ENCODE measurements at places on chromosomes 5 and 9. TPM values are rescaled to one million over a fixed set of nuclear protein-coding genes. Genes with fewer than 3 reads are reported as not detected.

Gene DMGDH
- polyA plus RNA-seq = not detected

Gene BARHL1
- polyA plus RNA-seq = not detected

Gene PCDHA9
- polyA plus RNA-seq = not detected

Gene SLC34A1
- polyA plus RNA-seq = 0.34 TPM

Gene CHD1
- 5.5 TPM for polyA plus RNA-seq

DNA sequence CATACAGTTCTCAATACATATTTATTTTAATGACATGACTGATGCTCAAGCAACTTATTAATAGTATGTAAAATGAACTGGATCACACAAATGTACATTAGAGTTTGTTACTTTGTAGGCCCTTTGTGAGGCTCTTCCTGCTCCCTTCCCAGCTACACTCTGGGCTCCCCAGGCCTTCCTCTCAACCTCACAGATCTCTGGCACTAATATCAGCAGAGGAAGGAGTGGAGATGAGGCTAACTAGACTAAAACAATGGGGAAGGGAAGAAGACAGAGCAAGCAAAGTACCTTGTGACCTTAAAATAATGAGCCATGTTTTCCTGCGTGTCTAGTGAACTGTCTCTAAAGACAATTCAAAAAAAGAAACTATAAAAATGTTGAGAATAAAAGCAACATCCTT, 30.3 kb upstream of the TEK start:
- peaks cover 3% of the 10 kb centered on the region for H3K36me3 ChIP-seq
- no peak overlapping the region for H3K27ac ChIP-seq
- no peak for DNase-seq
- H3K4me3 ChIP-seq = no peak overlapping the region
- H3K27me3 ChIP-seq = no peaks in the 10 kb centered on the region

- no peak overlapping the region for H3K27ac ChIP-seq
- no peaks in the 10 kb centered on the region for H3K4me1 ChIP-seq
- H3K4me3 ChIP-seq = no peak overlapping the region
- H3K36me3 ChIP-seq = no peaks in the 10 kb centered on the region
Observed at GRCh38 chr5:4698596-4698995, 441.5 kb upstream of the ADAMTS16 start.

DNA sequence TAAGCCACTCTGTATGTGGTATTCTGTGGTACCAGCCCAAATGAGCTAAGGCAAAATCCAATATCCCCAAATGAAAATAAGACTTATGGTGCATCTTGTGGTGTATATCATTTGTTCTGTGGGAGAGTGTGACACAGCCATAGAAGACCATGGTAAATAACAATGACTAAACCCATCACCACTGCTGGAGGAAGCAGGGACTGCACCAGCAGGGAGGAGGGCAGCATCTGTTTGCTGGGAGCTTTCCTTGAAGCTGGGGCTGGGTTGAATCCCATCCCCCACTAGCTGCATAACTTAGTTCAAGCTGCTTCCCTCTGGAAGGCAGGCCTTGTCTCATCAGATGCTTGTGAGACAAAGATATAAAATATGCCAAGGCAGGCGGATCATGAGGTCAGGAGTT, 14.2 kb downstream of the GADD45G start:
- H3K27ac ChIP-seq = no peak overlapping the region
- no peaks in the 10 kb centered on the region for H3K36me3 ChIP-seq
- DNase-seq = no peak

GRCh38 chr5:168076561-168076991, 214.9 kb upstream of the WWC1 start:
- no peaks in the 10 kb centered on the region for H3K36me3 ChIP-seq
- H3K4me3 ChIP-seq = no peak overlapping the region
- DNase-seq = no peak
- H3K4me1 ChIP-seq = peaks cover 11% of the 10 kb centered on the region
- no peaks in the 10 kb centered on the region for H3K27me3 ChIP-seq

DNA sequence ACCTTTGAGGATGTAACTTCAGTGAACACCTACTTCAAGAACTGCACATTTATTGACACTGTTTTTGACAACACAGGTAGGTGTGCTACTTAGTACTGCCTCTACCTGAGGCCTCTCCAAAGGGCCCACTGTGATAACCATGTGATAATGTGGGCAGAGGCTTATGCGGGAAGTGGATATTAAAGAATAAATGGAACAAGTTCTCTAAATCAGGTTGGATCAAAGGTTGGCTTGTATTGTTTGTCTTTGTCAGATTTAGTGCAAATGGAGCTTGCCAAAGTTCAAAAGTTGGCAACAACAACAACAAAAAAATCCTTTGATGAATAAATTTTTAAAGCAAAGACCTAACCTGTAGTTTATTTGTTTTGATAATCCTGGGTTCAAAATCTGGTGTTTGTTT, 104.2 kb upstream of the IQGAP2 start:
- no peak for DNase-seq
- H3K36me3 ChIP-seq = peaks cover 8% of the 10 kb centered on the region
- no peaks in the 10 kb centered on the region for H3K27me3 ChIP-seq
- H3K27ac ChIP-seq = no peak overlapping the region
- H3K4me3 ChIP-seq = no peak overlapping the region

- no peak overlapping the region for H3K27ac ChIP-seq
- H3K27me3 ChIP-seq = no peaks in the 10 kb centered on the region
- H3K4me3 ChIP-seq = no peak overlapping the region
- H3K4me1 ChIP-seq = no peaks in the 10 kb centered on the region
- peaks cover 3% of the 10 kb centered on the region for H3K36me3 ChIP-seq
Observed at GRCh38 chr5:127988146-127988760, 95.3 kb upstream of the SLC12A2 start.

DNA sequence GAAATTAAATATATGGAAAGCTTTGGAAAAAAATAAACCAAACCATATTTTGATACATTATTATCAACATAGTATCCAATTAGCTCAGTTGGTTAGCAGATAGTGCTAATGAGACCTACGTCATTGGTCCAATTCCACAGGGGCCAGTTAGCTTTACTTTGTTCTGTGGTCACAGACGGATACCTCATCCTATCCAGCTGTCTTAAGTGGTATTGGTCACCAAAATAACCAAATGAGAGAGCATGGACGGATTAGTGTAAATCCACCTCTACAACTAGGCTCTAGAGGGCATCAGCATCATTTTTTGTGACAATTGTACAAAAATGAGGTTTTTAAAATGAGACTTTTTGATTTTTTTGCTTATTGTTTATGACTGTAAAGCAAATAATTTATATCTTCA, 364.2 kb downstream of the KIAA0825 start:
- no peak for DNase-seq
- H3K4me3 ChIP-seq = no peak overlapping the region
- no peaks in the 10 kb centered on the region for H3K36me3 ChIP-seq
- H3K4me1 ChIP-seq = no peaks in the 10 kb centered on the region
- H3K27ac ChIP-seq = no peak overlapping the region

GRCh38 chr5:95913663-95914062, 48.0 kb downstream of the ELL2 start:
- H3K4me3 ChIP-seq = no peak overlapping the region
- peaks cover 3% of the 10 kb centered on the region for H3K27me3 ChIP-seq
- peaks cover 33% of the 10 kb centered on the region for H3K4me1 ChIP-seq
- H3K27ac ChIP-seq = no peak overlapping the region

GRCh38 chr9:34741628-34742027, 31.7 kb upstream of the CCL21 start:
- DNase-seq = no peak
- H3K4me3 ChIP-seq = no peak overlapping the region
- no peaks in the 10 kb centered on the region for H3K4me1 ChIP-seq
- peaks cover 13% of the 10 kb centered on the region for H3K27me3 ChIP-seq
- H3K36me3 ChIP-seq = no peaks in the 10 kb centered on the region

DNA sequence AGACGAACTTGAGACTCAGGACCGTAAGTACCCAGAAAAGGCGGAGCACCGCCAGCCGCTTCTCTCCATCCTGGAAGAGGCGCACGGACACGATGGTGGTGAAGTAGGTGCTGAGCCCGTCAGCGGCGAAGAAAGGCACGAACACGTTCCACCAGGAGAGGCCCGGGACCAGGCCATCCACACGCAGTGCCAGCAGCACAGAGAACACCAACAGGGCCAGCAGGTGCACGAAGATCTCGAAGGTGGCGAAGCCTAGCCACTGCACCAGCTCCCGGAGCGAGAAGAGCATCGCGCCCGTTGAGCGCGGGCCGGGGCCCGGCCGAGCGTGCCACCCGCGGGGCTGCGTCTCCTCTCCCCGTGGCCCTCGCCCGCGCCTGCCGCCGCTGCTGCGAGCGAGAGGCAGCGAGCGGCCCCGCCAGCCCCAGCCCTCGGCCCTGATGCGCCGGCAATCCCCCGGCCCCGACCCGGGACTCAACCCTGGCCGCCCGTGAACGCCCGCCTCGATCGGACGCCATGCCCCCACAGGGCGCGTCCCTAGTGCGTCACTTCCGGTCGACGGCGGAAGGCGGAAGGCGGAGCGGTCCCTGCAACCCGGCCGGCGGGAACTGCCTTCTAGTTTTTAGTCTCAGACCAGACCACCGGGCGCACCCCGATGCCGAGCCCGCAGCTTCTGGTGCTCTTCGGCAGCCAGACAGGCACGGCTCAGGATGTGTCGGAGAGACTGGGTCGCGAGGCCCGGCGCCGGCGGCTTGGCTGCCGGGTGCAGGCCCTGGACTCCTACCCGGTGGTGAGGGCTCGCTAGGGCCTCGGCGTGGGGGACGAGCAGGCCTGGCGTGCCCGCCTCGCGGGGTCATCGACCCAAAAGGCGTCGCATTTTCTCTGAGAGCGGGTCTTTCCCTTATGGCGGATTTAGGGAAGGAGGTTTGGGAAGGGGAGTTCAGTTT, at the start of the genes NDOR1 and TMEM203:
NDOR1 (plus strand) TSS at position 575 of the 944 bp plus-strand sequence; CDS start at position 653, 78 bp downstream.
TMEM203 (minus strand) TSS at position 523 of the 944 bp plus-strand sequence; CDS start at position 289, 234 bp downstream.
- H3K4me1 ChIP-seq = peaks cover 46% of the 10 kb centered on the region
- peak; percentile 91 for DNase-seq
- H3K27me3 ChIP-seq = peaks cover 4% of the 10 kb centered on the region
- H3K4me3 ChIP-seq = peak within 1 kb of the TSS; percentile 91

- H3K27ac ChIP-seq = no peak overlapping the region
- H3K27me3 ChIP-seq = no peaks in the 10 kb centered on the region
- DNase-seq = no peak
- H3K36me3 ChIP-seq = no peaks in the 10 kb centered on the region
Observed at GRCh38 chr5:136639616-136640015, 274.3 kb upstream of the TRPC7 start.

DNA sequence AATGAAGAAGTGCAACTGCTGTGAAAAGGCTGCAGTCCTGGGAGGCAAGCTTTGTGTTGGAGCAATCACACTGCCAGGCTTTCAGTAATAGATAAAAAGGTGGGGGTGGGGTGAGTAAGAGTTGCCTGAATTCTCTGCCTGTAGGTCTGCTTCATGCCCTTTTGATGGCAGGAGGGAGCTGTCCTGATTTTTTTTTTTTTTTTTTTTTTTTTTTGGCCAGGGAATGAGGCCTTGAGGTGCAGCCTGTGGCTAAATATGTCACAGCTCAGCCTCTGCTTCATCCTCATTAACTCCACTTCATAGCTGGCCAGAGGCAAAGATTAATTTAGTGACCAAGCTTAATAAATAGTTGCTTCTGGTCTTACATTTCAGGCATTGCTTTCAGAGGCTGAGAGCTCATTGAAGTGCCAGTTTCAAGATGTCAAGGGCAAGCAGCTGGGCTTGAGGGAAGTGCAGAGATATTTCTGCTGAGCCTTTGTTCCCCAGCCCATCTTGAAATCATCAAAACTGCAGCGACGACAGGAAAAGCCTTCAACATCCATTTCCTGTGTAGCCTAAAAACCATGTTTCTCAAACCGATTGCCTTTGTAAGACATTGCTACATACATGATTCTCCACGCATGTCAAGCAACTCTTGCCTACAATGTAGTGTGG, 134.7 kb downstream of the MACIR start:
- H3K27ac ChIP-seq = no peak overlapping the region
- no peaks in the 10 kb centered on the region for H3K36me3 ChIP-seq

- DNase-seq = no peak
- no peak overlapping the region for H3K4me3 ChIP-seq
- H3K27ac ChIP-seq = no peak overlapping the region
- H3K27me3 ChIP-seq = no peaks in the 10 kb centered on the region
- no peaks in the 10 kb centered on the region for H3K4me1 ChIP-seq
Observed at GRCh38 chr9:129095908-129096307, 14.7 kb downstream of the CRAT start.

GRCh38 chr9:136373300-136374182, at the start of gene CARD9:
Gene CARD9 (minus strand): TSS chr9:136373669. CDS start chr9:136372078, 1,591 bp downstream.
- peaks cover 6% of the 10 kb centered on the region for H3K27me3 ChIP-seq
- no peaks in the 10 kb centered on the region for H3K36me3 ChIP-seq
- no peak within 1 kb of the TSS for H3K4me3 ChIP-seq
- no peak within 1 kb of the TSS for H3K27ac ChIP-seq

DNA sequence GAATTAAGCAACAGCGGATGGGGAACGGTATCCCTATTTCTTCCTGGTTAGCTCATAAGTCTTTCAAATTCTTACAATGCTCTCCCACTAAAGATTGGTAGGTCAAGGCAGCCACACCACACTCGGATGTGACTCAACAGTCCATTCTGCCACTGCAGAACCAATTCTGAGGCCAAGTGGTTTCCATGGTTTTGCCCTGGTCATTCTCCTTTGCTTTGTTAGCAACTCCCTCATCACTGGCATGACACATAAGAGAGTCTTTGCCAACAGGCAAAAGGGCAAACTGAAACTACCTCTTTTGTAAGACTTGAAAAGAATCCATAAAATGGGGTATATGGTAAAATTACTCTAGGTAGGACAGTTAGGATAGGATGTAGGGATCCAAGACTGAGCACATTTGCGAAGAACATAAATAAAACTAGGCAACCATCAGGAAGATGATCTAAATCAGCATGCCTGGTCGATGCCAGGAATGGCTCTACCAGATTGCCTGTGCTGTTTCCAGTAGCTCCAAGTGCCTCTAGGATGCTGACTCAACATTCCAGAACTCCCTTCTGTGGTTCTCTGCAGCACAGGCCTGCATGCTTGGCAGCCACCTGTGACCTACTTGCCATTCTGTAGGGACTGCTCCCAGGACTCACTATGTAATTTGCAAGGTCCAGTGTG, 105.4 kb downstream of the DCP2 start:
- H3K27ac ChIP-seq = no peak overlapping the region
- no peak overlapping the region for H3K4me3 ChIP-seq
- H3K4me1 ChIP-seq = no peaks in the 10 kb centered on the region
- no peaks in the 10 kb centered on the region for H3K36me3 ChIP-seq

- DNase-seq = no peak
- H3K27me3 ChIP-seq = peaks cover 16% of the 10 kb centered on the region
- H3K36me3 ChIP-seq = no peaks in the 10 kb centered on the region
- no peak overlapping the region for H3K4me3 ChIP-seq
- peaks cover 16% of the 10 kb centered on the region for H3K4me1 ChIP-seq
Observed at GRCh38 chr9:90088434-90088833, 483.6 kb downstream of the GADD45G start.

DNA sequence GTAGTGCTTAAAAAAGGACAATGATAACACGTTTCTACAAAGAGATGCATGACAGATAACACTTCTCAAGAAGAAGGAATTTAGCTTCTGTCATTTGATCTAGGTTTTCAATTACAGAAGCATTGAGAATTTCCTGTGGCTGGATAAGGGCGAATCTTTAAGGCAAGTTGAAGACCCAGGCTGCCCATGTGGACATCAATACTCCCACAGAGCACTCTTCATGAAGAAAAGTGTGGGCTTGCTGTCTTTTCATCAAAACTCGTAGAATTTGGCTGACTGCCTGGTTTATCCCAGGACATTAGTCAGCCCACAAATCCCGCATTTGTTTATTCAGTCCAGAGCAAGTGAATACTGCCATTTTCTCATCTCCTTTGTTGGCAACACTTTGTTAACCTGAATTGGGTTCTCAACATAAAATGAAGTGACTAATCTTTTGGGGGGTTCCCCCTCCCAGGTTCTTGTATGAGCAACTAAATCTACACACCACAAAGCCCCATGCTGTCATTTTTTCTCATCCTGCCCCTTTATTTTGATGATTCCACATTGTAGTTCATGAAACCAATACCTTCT, 43.4 kb upstream of the CDKN2B start:
- peaks cover 6% of the 10 kb centered on the region for H3K36me3 ChIP-seq
- H3K27ac ChIP-seq = no peak overlapping the region
- DNase-seq = no peak
- H3K4me1 ChIP-seq = peaks cover 14% of the 10 kb centered on the region
- peaks cover 5% of the 10 kb centered on the region for H3K27me3 ChIP-seq

Data from immature natural killer cell (primary cell).